ENCODE measurements at places on chromosomes 4 and X.

DNA sequence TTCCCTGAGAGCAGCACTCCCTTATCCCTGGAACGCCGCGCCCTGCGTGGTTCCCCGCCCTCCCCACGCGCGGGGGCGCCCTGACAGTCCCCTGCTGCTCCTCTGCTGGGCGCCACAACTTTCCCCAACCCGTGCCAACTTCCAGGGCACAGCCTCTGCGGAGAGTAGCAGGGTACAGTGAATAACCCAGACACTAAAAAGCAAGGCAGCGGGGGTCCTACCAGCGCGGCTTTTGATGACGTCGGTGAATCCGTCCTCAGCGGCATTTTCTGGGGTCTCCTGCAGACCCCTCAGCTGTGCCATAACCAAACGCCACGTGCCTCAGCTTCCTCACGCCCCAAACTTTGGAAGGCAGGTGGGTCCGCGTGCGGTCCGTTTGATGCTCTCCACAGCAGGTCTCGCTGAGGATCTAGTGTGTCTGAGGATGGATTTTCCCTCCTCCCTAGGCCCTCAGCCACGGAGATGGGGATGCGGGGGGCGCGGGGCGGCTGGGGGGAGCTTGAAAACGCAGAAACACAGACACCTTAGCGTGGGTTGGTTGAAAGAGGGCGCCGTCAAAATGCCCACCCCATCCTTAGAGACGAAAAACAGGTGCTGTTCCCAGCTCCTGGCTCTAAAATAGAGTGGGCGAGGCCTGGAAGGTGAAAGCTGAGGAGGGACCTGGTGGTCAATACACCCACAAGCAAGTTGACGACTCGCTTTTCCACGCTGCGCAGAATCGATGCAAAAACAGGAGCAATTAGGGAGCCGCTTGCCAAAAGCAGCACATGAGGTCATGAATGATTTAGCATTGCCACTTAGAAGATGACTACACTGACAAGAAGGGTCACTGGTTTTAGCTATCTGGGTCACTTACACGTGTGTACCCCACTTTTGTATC lies 405.6 kb downstream of the FAM47A start:
- peak; percentile 52 for DNase-seq

DNA sequence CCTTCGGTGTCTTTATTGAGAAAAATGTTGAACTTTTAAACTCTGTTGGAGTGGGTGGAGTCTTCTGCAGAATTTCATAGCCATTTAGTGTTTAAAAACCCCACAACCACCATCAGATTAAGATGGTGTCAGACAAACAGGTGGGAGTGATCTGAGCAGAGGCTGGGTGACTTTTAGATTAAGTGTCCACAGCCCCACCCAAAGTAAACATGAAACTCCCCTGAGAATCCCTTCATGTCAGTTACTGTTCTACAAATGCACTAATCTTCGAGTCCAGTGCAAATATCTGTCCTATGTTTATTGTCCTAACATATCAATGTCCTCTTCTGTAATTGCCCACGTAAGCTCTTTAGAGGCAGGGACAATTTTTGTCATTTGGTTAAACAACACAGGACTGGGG lies 175.6 kb upstream of the RBPJ start:
- DNase-seq = no peak

DNA sequence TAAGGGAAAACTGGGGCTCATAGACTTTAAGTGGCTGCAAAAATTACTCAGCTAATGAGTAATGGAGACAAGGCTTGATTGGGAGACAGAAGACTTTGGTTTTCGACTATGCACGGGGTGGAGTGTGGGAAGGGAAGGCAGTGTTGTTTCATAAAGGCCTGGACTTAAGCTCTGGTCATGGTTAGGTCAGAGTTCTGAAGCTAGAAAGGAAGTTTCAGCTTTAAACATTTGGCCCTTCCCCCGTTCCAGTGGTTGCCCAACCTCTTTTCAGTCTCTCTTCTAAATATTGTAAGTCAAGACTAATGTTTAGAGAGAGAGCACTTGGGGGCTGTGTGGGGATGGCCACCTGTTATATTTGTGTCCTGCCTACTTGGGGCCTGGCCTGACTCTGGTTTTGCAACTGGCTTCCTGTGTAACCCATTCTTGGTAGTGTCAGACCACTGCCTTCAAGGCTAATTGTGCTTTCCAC lies 21.0 kb downstream of the MSN start:
- no peak for DNase-seq

- no peak for DNase-seq
Measured at GRCh38 chrX:67636532-67636931, 92.7 kb downstream of the AR start.

All from islet precursor cell (in vitro differentiated cells).